ENCODE measurements at places on chromosomes 5 and 9.

- no peak for DNase-seq
Observed at GRCh38 chr5:14206028-14206725, 63.0 kb downstream of the TRIO start.

DNA sequence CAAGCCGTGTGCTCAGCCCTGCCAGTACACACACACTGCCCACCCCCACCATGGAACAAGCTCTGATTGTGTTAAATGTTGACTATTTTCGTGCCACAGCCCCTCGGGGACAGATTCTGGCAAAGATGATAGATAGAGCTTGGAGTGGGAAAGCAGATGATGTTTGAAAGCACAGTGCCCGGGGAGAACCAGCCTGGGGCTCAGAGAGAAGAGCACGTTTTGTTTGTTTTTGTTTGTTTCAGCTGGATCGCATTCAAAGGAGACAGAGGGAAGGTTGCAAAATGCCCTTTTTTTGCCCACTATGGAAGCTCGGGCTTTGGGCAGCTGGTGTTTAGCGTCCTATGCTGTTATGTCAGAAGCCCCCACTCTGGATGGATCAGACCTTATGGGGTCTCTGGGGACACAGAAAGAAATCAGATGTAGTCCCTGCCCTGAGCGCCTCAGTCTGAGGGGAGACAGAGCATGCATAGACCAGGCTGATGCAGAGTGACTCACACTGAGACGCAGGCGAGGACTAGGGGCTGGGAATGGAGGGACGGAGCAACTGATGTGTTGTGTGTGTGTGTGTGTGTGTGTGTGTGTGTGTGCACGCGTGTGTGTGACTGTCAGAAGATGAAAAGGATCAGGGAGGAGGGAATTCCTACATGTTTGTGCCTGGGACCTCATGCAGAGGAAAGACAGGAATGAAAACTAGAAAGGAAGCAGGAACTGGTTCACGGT lies 229.7 kb downstream of the MELK start:
- no peak for DNase-seq

GRCh38 chr5:159017786-159018185 lies 81.9 kb downstream of the EBF1 start:
- no peak for DNase-seq

DNA sequence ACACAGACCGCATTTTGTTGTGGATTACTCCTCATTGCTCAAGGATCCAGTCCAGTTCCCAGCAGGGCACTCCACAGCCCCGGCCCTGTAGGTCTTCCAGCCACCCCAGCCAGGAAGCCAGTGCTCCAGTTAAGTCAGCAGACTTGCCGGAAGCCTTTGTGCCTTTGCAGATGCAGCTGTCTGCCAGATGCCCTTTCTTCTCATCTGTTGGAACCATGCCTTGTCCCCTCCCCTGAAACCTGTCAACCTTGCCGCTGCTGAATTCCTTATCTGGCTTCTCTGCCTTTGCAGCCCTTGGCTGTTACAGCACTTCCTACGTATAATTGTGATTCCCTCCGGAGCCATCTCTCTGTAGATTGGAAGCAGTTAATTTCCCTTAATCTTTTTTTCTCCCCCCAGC lies 28.4 kb downstream of the PSAT1 start:
- no peak for DNase-seq

DNA sequence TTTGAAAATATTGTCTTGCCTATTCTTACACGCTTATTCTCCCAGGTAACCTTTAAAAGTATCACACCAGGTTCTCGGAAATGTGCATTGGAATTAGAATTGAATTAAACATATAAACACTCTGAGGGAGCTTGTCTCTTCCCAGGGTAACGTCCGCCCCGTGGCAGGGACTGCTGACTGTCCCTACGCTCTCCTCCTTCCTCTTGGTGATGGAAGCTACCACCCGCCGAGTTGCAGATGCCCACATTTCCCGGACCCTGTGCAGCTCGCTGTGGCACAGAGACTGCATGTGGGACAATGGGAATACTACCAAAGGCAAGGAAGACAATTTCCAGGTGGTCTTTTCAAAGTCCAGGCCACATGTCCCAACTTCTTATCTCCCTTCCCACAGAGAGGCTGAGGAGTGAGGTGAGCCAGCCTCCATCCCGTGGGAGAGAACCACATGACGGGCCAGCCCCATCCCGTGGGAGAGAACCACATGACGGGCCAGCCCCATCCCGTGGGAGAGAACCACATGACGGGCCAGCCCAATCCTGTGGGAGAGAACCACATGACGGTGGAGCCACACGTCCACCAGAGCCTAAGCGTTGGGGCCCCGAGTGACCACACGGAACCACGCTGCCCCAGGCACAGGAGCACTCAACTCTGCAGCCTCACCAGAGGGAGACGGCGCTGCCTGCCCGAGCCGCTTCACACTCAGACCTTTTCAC lies 249.4 kb upstream of the IRX1 start:
- DNase-seq, result no peak

GRCh38 chr5:145141534-145141933 lies 693.6 kb downstream of the PRELID2 start:
- DNase-seq, result no peak

DNA sequence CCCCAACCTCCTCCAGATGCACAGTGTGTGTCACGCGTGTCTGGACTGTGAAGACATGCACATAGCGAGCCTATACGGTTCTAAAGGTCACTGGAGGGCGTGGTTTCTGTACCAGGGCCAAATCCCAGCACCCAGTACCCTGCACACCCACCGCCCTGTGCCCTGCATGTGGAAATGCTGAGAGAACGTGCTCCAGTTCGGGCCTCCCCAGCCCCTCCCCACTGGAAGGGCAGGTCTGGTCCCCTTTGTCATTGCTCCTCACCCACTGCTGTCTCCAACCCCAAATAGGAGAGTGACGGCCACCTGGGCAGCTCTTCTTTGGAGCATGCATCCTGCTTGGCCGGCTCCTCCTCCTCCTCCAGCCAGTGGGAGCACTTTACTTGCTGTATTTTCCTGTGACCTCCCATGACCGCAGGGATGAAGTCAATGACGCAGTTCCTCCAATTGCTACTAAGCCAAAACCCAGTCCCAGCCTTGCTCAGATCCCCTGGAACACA lies 116.7 kb downstream of the WNK2 start:
- no peak for DNase-seq

GRCh38 chr9:81137976-81138568 lies 551.3 kb downstream of the TLE1 start:
- no peak for DNase-seq

- DNase-seq, result no peak
Observed at GRCh38 chr5:40240671-40241070, 439.0 kb upstream of the PTGER4 start.

DNA sequence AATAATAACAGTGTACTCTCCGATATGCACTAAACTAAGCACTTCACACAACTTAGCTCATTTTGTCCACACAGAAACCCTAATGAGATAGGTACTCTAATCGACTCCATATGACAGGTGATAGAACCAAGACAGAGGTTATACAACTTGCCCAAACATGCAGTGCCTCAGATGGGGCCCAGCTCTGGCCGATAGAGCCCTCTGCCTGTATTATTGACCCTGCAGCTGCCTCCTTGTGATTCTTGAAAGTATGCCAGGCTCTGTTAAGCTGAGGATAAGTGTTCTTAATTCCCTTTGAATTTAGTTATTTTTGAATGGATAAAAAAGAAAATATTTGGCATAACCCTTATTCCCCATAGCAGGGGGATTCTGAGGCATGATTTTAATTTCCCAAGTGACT lies 78.5 kb downstream of the HMHB1 start:
- peak; percentile 79 for DNase-seq

DNA sequence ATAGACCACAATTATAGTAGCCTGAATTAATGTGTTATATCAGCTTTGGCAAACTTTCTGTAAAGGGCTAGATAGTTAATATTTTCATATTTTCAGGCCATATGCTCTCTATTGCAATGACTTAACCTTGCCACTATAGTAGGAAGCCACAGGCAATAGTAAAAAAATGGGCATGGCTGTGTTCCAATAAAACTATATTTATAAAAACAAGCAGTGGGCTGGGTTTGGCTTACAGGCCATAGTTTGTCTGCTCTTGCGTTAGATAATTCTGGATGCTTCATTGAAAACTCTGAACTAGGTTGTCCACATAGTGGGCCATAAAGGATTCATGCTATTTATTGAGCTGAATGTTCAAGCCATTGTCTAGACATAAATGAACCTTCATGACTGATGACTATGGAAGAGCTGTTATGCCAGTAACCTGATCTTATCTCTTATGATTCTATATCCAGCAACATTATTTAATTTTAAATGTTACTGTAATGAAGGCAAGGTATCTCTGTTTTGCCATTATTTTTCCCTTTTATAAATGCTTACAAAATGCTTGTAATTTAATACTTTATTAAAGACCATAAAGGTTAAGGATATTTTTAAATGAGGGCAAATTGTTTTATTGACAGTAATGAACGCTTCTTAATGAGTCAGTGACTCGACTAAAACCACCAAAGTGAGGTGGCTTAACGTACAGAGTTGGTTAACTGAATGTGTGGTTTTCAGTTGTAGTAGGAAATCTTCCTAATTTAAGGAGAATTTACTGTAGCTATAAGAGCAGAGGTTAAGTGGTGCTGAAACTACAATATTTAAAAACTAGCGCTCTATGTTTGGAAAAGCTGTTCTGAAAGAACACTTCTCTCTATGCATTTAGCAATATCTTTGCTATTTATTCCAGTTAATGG lies 560.6 kb downstream of the PRR16 start:
- no peak for DNase-seq

- no peak for DNase-seq
Observed at GRCh38 chr9:70413464-70413798, 1.0 kb downstream of the KLF9 start.

- no peak for DNase-seq
Observed at GRCh38 chr9:125540497-125540896, 166.5 kb downstream of the MAPKAP1 start.
